ENCODE measurements at places on chromosomes 1 and 21.

GRCh38 chr1:93842750-93843500 is 36.1 kb downstream of the DNTTIP2 start:
- DNase-seq: no peak

DNA sequence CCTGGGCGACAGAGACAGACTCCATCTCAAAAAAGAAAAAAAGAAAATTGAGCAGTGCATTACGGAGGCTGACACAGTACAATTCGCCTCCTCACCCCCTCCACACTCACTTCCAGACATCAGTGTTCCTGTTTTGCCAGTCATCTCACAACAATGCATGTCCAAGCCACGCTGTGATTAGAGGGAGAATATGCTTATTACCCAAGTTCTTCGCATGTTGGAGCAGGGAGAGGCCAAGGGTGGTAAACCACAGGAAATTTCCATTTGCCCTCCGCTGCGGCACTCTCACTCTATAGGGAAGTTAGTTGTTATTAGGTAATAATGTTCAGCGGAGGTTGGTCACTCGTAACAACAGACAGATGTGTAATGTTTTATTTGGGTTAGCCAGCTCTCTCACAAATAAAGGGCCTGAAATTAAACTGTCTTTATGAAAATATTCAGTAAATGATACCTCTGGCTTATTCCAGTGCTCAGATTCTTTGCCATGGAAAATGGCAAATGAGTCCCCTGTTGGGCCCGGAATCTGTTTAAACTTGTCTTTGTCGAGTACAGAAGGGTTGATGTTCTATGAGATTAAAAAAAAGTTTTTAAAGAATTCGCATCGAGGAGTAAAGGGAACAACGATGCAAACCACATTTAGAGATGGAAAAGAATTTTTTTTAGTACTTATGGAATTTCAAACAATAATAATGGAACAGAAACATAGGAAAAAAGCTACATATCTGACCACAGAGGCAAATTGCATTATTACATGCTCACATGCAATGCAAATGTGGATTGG is 33.1 kb downstream of the KCNJ15 start:
- no peak for DNase-seq

DNA sequence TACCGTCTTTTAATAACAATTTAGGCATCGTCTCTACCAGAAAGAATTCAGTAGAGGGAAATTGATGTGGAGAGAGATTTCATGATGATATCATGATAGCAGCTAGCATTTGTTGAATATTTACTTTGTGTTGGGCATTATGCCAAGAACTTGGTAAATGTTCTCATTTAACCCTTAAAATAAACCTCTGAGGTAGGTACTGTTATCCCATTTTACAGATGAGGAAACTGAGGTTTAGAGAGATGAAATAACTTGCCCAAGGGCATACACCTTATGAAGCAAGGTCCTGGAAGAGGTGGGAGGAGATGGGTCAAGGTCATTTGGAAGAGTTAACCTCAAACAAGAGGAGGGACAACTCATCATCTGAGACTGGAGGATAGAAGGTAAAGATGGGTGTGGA is 34.8 kb downstream of the TSNAX start:
- no peak for DNase-seq

DNA sequence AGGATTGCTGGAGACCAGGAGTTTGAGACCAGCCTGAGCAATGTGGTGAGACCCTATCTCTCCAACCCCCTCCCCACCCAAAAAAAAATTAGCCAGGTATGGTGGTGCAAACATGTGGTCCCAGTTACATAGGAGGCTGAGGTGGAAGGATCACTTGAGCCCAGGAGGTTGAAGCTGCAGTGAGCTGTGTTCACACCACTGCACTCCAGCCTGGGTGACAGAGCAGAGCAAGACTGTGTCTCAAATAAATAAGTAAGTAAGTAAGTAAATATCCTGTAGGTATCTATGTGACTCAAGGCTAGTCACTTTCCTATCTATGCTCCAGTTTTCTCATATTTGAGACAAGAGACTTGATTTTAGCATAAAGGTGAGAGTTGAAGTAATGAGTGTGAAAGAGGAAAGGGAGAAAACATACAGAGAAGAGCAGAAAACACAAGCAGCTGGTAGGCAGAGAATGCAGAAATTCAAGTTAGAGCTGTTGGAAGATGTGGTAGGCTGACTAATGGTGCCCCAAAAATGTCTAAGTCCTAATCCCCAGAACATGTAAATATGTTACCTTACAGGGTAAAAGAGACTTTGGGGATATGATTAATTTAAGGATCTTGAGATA is 7.5 kb downstream of the PPP1R12B start:
- no peak for DNase-seq

DNA sequence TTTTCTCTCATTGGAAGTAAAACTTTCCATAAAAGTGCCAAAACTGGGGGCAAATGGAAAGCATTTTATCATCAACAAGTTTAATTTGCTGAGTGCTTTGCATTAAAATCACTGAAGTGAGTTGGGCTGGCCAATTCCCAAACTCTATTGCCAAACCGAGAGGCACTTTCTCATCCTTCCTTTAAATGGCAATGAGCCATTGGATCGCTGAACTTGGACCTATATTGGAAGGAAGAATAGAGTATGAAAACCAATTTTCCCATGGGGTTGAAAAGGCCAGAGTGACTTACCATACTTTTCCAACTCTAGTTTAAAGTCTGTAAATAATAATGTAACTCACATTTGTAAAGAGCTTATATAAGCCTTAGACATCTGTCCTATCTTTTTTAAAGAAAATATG is 189.1 kb upstream of the C1orf87 start:
- DNase-seq: no peak

DNA sequence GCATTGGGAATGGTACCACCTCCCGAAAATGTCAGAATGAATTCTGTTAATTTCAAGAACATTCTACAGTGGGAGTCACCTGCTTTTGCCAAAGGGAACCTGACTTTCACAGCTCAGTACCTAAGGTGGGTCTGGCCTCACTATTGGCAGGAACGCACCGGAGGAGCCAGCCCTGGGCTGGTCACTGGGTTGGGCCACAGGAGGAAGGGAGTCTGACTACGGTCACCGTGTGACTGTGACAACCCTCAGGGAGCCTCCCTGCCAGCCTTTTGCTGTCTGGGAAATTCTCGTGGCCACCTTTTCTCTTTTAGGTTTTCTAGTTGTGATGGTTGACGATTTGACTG is 2.2 kb downstream of the IL10RB start:
- DNase-seq: no peak

DNA sequence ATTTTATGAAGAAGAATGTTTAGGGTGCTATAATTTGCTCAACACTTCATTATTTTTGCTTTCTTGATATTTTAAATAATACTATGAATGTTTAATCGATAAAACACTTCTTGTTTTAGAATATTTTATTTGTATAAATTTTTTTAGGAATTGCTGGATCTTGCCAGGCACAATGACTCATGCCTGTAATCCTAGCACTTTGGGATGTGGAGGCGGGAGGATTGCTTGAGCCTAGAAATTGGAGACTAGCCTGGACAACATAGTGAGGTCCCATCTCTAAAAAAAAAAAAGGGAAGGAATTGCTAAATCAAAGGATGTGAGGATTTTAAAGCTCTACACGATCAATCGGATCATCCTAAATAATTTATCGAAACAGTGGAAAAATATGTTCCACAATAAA is 17.6 kb downstream of the RNF11 start:
- DNase-seq: no peak

- no peak for DNase-seq
These were observed 66.1 kb downstream of the RGS18 start for GRCh38 chr1:192224396-192224795.

DNA sequence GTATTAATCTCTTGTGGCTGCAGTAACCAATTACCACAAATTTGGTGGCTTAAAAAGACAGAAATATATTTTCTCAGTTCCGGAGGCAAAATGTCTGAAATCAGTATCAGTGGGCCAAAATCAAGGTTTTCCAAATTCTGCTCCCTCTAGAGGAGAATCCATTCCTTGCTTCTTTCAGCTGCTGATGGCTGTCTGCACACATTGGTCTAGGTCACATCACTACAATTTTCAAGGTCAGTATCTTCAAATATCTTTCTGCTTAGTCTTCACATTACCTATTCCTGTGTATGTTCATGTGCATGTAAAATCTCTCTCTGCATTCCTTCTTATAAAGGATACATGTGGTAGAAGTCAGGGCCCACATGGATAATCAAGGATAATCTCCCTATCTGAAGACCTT is 999.4 kb downstream of the KCNT2 start:
- DNase-seq: no peak

- DNase-seq: no peak
These were observed 55.0 kb upstream of the IFNAR2 start for GRCh38 chr21:33174756-33175155.

- DNase-seq: no peak
These were observed 221.8 kb upstream of the PLXNA2 start for GRCh38 chr1:208465786-208466590.

DNA sequence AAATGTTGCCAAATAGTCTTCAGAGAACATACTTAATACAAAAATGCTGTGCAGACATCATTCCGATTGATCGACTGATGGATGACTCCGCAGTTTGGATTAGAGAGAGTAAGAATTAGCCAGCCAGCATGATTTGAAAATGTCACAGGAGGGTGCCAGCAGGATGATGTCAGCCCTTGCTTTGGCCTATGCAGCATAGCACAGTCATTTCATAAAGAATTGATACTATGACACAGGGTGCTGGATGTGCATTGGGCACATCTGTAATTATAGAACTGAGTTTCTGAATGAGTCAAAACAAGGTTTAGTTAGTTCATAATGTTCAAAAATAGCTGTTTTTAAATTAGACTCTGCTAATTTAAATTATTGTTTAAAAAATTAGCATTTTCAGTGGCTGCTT is 21.6 kb upstream of the TRAF5 start:
- peak; percentile 55 for DNase-seq

DNA sequence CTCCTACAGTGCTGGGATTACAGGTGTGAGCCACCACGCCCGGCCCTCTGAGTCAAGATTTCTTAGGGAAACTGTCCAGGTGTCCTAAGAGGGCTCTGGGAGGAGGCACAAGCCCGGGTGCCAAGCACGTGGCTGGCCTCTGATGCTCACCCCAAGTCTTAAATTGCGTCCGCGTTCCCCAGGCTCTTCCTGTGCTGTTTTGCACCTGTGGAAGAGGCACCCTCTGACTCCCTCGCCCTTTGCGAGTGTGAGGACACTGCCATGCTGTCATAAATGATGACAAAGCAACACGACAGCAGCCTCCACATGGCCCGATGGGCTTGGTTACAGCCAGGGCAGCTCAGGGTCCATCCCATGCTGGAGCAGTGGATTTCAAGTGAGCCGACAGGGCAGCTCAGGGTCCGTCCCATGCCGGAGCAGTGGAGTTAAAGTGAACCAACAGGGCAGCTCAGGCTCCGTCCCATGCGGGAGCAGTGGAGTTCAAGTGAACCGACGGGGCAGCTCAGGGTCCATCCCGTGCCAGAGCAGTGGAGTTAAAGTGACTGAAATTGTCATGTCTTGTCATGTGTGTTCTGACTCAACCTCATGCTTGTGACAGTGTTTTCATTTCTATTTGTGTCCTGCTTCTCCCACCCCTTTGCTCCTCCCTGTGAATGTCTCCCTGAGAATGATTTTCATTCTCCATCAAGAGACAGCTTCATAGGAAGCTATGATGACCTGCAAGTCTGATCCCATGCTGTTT is 33.9 kb downstream of the PCNT start:
- no peak for DNase-seq

DNA sequence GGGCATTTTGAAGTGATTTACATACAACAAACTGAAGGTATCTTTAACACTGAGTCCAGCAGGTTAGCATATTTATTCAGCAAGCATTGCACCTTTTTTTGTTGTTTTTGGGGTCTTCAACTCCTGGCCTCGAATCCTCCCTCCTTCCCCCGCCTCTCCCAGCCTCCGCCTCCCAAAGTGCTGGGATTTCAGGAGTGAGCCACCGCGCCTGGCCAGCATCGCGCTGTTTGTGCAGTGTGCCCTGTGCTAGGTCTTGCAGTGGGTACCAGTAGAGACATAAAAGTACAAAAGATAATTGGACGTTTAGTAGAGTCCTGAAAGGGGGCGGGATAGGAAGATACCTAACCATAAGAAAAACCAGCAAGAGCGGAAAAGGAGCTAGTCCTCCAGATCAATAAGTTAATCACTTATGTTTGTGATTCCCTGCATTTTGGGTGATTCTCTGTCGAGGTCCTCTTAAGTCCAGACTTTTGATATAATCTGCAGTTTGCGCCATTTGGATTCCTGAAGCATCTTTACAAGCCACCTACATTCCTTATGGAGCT is 111.8 kb downstream of the OSBPL9 start:
- DNase-seq: no peak

GRCh38 chr1:25126562-25126961 is 105.7 kb downstream of the SYF2 start:
- DNase-seq: no peak

DNA sequence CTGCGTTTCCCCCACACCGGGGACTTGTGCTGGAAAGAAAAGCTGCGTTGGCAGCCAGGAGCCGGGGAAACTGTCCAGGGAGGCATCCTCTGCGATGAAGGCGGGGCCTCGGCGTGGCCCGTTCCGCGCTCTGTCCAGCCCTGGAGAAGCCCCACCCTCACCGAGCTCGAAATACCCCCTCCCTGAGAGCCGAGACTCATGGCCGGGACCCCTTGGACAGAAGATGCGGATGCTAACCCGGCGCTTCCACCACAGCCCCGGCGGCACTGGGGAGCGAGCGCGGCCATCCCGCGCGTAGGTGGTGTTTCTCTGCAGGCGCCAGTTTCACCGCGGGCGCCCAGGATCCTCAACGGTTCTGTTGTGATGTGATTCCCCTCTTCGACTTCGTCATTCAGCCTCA is 31.6 kb downstream of the PDE9A start:
- no peak for DNase-seq

GRCh38 chr21:45875416-45875760 is 106.2 kb upstream of the COL6A1 start:
- no peak for DNase-seq

DNA sequence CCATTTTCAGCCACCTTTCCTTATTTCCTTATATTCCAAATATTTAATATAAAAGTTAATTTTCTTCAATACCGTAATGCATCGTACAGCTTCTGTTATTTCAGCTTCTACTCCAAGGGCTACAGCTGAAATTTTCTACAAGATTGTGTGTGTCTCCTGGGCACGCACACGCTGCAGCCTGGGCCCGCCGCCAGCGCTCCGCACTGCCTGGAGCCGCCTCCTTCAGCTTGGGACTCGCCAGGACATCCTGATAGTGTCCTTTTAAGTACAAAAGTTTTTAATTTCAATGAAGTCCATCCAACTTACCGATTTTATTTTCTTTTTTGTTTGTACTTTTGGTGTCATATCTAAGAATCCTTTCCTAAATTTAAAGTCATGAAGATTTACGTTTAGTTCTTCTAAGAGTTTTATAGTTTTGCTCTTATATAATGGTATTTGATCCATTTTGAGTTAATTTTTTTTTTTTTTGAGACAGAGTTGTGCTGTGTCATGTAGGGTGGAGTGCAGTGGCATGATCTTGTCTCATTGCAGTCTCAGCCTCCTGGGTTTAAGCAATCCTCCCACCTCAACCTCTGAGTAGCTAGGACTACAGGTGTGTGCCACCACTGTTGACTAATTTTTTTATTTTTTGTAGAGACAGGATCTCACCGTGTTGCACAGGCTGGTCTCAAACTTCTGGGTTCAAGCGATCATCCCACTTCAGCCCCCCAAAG is 82.8 kb downstream of the AXDND1 start:
- no peak for DNase-seq

Measured in stimulated activated CD4-positive, alpha-beta T cell treated with anti-CD3 and anti-CD28 coated beads, Interleukin-2, amount 100 ng/mL, for 24 hours (primary cell).